ENCODE measurements at places on chromosomes 7 and 10.
A peak's percentile ranks its signal among the peaks of the same experiment; 100 is the strongest.

GRCh38 chr7:30136117-30136731, 1.4 kb downstream of the MTURN start:
- no peak for DNase-seq

DNA sequence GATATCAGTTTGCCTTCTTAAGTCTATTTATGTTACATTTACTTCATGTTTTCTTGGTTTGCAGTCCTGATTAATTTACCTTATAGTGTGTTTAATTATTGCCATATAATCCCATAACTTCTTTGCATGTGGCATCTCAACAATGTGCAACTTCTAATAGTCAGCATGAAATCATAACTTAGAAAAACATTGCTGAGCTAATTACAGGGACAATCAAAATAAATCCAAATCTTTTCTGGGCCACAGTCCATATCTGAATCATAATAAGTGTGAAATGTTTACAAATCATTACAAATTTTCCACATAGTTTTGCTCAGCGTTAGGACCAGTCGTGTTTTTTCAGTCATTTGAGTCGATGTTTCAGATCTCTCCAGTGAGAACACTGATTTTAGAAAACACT, 29.1 kb upstream of the CABCOCO1 start:
- no peak for DNase-seq

DNA sequence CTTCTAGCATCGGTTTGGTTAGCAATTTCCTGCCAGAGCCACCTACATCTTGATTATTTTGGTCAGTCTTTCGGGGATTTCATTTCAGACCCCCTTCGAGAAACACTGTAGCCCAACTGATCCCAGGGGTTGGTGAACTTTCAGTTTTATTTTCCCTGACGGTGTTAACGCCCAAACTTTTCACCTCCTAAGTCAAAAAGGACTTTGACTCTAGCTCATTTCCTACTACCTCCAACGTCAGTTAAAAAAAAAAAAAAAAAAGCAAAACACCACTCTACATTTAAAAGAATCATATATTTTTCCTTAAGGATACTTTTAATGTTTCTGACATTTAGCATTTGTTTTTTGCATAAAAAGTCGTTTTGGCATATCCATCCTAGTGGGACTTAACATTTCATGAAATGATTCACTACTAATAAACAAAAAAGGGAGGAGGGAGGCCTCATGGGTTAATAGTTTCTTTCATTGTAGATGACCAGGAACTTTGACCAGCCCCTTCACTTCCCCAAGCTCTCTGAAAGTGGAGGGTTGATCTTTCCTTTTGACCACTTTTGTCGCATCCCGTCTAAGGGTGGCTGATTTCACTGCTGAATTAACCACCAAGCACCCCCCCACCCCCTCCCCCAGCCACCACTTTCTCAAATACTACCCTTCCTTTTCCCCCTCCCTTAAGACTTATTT, 764 bp upstream of the TCF7L2 start:
- no peak for DNase-seq

DNA sequence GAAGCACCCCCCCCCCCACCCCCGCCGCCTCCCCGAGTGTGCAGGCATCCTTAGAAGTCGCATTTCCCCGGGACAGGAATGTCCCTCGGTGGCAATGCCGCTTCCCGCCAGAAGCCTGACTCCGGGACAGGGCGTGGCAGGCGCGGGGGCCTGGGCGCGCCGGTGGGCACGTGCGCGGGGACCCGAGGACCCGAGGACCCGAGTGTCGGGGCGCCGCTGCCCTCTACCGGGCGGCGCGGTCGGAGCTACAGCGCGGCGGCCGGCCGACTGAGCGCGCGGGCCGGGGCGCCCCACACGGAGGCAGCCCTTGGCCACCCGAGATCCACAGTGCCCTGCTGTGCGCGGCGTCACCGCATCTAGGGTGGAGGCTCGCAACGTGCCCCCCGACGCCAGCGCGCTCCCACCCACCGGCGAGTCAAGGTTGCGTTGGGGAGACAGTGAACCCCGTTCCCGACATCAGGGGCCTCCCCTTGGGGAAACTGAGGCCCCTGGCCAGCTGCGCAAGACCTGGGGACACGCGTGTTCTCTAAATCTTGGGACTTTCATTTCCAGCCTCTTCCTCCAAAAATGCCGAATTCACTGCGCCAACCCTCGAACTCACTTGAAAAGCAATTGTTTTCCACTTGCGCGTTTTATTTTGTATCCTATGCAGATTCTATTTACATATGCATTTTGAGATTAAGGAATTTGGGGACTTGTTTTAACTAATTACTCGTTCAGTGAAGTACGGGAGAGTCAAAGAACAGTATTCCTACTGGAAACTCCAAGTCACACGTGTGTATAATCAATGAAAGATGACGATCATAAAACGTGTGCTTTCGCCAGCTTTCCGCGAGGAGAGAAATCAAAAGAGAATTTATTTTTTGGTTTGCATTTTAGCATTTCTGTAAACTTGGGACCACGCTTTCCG, 3.1 kb upstream of the CUX1 start:
- DNase-seq: peak; percentile 48

DNA sequence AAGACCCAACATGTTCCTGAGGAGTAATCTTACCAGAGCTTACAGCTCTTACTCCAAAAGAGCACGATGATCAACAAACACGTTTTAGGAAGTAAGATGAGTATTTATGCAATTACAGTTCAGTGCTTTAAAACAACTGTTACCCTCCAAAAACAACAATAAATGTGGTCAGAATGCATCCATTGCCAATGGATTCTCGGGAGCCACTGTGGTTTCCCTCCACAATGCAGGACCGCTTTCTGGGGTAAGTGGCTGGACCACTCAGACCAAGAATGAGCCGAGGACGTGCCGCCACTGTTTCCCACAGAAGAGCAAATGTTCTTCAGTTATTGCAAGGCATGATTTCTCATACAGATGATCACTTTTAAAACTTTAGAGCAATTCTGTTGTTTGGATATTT, 232.3 kb upstream of the MKLN1 start:
- no peak for DNase-seq

DNA sequence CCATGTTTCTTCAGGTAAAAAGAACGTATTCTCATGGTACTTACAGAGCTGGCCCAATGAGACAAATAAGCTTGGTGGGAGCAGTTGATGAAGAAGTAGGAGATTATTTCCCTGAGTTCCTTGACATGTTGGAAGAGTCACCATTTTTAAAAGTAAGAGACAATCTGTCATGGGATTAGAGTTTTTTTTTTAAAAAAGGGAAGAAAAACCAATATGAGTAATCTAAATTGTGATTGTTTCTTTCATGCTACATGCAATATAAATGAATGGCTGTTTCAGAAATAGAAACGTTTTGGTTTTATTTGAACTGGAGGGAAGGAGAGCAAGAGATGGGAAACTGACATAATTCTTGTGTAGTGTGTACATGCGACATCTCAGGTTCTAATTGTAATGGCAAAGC, 32.8 kb downstream of the TMEM60 start:
- DNase-seq: no peak

DNA sequence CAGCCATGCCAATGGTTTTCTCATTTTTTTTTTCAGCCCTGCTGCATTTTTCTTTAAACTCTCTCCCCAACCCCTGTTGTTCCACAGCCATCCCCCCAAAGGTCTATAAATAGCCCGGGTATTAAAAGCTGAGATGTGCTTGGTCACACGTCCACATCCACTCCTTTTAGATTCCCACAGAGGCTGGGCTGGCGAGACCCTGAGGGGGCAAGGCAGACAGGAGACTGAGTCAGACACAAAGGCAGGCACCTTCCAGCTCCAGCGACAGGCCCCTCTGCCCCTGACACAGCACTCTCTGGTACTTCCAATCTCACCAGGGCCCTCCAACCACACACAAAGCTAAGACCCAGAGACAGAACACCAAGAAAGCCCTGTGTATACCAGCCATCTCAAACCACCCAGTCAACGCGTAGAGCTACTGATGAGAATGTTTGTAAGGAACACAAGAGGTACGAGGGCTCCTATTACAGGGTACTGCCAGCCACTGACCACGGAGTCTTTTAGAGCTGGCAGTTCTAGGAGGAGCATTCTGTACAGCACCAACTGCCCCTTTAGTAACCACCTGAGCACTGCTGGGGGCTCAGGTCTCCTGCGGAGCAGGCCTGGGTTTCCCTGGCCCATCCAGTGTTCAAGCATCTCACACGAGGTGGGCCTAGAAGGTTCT, 64.2 kb upstream of the DDC start:
- DNase-seq: no peak

DNA sequence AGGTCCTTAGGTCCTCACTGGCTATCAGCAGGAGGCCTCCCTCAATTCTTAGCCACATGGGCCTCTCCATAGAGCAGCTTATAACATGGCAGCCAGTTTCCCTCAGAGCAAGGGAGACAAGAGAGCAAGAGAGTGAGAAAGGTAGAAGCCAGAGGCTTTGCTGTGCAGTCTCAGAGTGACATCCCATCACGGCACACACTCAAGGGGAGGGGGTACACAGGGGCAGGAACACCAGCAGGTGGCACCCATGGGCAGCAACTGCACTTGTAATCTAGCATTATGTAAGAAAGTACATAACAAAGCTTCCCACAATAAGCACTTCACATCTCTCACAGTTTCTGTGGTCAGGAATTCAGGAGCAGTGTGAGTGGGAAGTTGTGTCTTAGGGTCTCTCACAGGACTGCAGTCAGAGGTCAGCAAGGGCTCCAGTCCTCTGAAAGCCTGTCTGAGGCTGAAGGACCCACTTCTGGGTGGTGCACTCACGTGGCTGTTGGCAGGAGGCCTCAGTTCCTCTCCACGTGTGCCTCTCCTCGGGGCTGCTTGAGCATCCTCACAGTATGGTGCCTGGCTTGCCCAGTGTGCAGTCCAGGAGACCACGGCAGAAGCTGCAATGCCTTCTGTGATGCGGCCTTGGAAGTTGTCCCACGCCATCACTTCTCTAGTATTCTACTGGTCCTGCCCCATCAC, 159.4 kb downstream of the OAT start:
- DNase-seq: no peak

DNA sequence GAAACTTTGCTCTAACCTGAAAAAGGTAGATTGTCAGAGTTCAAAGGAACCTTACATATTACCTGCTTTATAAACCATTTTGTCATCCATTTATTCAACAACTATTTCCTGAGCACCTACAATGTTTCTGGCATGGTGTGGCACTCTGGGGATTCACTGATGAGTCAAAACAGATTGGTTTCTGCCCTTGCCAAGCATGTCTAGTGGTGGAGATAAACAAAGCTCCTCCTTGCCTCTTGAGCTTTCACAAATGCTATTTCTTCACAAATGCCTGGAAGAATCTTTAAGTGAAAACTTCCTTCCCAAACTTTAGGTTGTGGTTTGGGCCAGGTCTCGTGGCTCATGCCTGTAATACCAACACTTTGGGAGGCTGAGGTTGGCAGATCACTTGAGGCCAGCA, 85.1 kb upstream of the RELN start:
- DNase-seq: no peak

GRCh38 chr7:47685712-47686376, 103.9 kb upstream of the TNS3 start:
- DNase-seq: no peak

DNA sequence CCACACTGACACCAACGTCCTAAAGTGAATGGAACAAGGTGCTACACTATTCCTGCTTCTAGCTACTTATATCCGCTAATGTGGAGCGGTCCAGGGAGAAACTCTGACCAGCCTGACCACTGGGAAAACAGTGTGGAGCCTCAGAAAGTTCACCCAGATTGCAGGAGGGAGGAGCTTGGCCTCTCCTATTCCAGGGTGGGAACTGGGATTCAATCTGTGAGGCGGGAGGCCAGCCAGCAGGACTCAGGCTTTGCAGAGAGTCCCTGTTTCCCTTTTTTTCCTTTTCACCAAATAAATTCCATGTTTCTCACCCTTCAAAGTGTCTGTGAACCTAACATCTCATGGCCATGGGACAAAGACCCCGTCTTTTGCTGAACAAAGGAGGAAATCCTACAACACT, 86.4 kb upstream of the SEMA3C start:
- DNase-seq: no peak

DNA sequence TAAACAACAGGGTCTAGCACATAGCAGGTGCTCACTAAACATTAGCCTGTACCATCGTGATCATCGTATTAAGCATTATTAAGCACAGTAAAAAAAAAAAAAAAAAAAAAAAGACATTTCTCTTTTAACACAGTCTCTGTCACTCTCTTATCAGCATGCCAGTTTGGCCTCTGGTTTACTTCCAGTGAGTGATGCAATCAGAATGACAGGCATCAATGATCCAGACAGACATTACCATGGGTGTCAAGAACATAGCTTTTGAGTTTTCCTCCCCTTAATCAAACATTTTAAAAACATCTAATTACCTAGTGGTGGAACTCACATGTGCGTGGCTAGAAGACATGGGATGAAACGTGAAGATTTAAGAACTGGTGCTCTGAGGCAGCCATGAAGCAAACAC, 115.8 kb downstream of the CTTNBP2 start:
- no peak for DNase-seq

DNA sequence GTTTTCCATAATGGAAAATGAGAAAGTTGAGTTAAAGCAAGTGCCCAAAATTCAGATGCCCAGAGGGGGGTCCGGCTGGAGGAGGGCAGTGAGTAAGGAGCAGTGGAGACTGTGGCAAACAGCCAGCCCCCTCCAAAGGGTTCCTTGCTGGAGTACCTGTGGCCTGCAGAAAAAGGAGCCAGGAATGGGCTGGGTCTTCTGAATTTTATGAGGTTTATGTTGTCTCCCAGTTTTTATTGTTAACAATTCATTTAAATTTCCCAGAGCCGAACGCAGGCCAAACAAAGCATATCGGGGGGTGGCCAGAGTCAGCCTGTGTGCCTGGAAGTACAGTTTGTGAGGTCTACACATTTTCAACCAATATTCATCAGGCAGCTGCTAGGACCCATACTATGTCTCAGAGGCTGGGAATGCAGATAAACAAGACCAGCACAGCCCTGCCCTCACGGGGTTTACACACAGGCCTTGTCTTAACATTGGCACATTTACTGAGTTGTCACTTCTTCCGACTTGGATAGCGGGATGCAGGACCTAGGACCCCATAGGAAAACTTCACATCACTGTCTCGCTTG, 12.9 kb upstream of the CSGALNACT2 start:
- no peak for DNase-seq

DNA sequence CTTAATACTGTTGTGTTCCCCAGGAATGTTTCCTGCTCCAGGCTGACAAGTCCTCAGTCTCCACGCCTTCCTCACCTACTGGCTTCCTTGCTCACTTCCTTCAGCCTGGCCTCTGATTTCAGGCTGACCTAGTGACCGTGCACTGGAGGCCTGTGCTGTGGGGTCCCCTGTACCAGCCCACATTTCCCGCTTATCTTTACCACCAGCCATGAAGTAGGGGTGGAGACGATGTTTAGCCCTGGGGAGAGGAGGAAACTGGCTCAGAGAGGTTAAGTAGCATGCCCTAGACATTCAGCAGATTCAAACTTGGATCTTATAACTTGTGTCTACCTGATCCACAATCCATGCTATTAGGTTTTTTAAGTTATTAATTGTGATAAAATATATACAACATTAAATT, 4.8 kb upstream of the ZNF488 start:
- DNase-seq: no peak

GRCh38 chr7:47622946-47623640, 41.2 kb upstream of the TNS3 start:
- no peak for DNase-seq

DNA sequence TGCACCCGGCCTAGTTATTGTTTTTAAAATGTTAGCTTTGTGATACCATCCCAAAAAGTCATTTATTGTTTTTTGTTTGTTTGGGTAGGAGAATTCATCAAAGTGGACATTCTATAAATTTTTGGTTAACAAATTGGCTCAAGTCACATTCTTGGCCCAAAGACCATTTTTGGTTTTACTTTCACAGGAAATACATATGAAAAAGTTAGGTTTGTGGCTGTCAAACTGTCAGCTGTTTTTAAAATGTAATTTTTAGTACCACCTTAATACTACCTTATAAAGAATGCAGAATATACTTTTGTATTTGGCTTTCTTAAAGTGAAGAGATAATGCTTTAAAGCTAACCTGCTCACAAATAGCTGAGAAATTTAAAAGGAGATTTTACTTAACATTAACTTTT, 25.1 kb downstream of the TMEM168 start:
- DNase-seq: no peak
